ENCODE measurements at places on chromosomes 4 and X. TPM values are rescaled to one million over a fixed set of nuclear protein-coding genes. Genes with fewer than 3 reads are reported as not detected.

- H3K27ac ChIP-seq = no peak overlapping the region
- no peaks in the 10 kb centered on the region for H3K27me3 ChIP-seq
These were observed 123.4 kb downstream of the PARM1 start for GRCh38 chr4:75056277-75056676.

DNA sequence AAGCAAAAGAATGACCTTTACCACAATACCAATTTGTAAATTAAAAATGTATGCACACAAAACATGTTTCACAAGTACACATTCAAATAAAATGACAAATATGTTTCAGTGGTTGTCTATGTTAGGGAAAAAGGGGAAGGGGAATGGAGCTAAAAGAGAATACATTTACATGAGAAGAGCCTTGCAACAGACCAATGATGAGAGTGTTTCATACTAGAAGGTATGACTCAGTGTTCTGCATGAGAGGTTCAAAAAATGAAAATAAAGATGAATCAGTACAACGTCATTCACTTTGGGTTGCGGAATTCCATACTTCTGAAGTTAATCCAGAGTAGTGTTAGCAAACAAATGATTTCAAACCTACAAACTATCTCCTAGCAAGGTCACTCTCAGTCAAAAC is 51.7 kb downstream of the RPGR start:
- H3K27ac ChIP-seq = peak overlapping the region; percentile 75
- no peaks in the 10 kb centered on the region for H3K36me3 ChIP-seq
- H3K27me3 ChIP-seq = no peaks in the 10 kb centered on the region
- no peak overlapping the region for H3K4me3 ChIP-seq

GRCh38 chr4:35918491-35918977 is 325.8 kb downstream of the ARAP2 start:
- no peaks in the 10 kb centered on the region for H3K4me1 ChIP-seq
- no peak for DNase-seq
- no peak overlapping the region for H3K4me3 ChIP-seq
- no peaks in the 10 kb centered on the region for H3K27me3 ChIP-seq

- no peaks in the 10 kb centered on the region for H3K27me3 ChIP-seq
- H3K36me3 ChIP-seq = no peaks in the 10 kb centered on the region
These were observed 242.5 kb upstream of the PRPS2 start for GRCh38 chrX:12548746-12549145.

GRCh38 chrX:10048707-10049106 is 81.5 kb downstream of the CLDN34 start:
- H3K36me3 ChIP-seq = no peaks in the 10 kb centered on the region
- no peak for DNase-seq
- no peak overlapping the region for H3K4me3 ChIP-seq
- no peak overlapping the region for H3K27ac ChIP-seq
- H3K4me1 ChIP-seq = no peaks in the 10 kb centered on the region

DNA sequence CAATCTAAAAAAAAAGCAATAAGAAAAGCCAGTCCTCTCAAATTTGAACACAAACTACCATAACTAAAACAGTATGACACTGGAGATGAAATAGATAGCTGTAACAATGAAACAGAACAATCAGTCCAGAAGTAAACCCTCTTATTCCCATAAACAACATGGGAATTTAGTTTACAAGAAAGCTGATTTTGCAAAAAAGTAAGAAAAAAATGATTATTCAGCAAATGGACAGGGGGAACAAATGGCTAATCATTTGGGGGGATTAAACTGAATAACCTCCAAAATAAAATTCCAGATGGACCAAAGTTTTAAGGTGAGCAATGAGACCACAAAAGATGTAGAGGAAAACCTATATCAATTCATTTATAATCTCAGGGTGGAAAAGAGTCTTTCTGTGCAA is 16.1 kb upstream of the SASH3 start:
- H3K27me3 ChIP-seq = no peaks in the 10 kb centered on the region
- H3K4me1 ChIP-seq = peaks cover 12% of the 10 kb centered on the region
- H3K36me3 ChIP-seq = no peaks in the 10 kb centered on the region
- no peak overlapping the region for H3K27ac ChIP-seq

DNA sequence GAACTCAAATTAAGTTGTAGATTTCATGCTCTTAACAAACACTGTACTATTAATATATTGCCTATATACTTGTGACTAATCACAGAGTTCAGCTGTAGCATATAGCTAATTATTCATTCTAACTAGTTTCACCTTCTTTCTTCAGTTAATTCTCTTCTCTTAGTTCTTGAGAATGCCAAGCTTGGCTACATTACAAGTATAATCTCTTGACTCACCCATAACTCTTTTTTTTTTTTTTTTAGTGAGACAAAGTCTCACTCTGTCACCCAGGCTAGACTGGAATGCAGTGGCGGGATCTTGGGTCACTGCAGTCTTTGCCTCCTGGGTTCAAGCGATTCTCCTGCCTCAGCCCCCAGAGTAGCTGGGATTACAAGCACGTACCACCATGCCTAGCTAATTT is 5.4 kb downstream of the KLHL5 start:
- H3K27ac ChIP-seq = no peak overlapping the region
- no peaks in the 10 kb centered on the region for H3K4me1 ChIP-seq
- no peak for DNase-seq
- no peak overlapping the region for H3K4me3 ChIP-seq

DNA sequence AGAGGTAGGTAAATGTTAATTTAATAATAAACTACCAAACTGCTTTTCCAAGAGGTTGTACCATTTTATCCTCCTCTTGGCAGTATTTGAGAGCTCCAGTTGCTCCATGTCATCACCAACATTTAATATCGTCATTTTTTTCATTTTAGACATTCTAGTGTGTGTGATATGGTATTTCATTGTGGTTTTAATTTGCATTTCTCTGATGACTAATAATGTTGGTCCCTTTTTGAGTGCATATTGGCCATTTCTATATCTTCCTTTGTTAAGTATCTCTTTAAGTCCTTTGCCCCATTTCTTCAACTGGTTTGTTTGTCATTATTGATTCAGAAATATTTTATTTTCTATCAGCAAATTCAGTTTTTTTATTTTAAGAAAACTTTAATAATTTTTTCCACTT is 88.8 kb downstream of the MAPK10 start:
- H3K27me3 ChIP-seq = peaks cover 3% of the 10 kb centered on the region
- no peaks in the 10 kb centered on the region for H3K36me3 ChIP-seq
- H3K4me1 ChIP-seq = peaks cover 7% of the 10 kb centered on the region

DNA sequence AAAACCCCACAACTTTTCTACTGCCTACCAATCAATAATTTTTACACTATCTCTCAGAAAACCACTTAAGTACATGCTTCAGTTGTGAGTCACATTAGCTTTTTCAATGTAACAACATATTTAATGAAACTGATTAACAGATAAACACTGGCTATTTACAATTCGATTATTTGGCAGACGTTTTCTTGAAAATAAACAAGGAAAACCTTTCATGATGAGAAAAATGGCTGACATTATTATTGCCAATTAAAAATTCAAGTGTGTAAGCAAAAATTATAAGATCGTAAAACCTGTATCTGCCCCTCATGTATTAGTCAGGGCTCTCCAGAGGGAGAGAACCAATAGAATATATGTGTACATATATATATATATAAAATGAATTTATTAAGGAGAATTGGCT is 1555.5 kb upstream of the IGFBP7 start:
- peak; percentile 37 for DNase-seq
- H3K27ac ChIP-seq = no peak overlapping the region
- no peaks in the 10 kb centered on the region for H3K27me3 ChIP-seq
- H3K36me3 ChIP-seq = no peaks in the 10 kb centered on the region

GRCh38 chr4:93710101-93710846 is 118.3 kb upstream of the ATOH1 start:
- H3K27me3 ChIP-seq = no peaks in the 10 kb centered on the region
- no peak overlapping the region for H3K4me3 ChIP-seq
- H3K27ac ChIP-seq = no peak overlapping the region
- no peak for DNase-seq

DNA sequence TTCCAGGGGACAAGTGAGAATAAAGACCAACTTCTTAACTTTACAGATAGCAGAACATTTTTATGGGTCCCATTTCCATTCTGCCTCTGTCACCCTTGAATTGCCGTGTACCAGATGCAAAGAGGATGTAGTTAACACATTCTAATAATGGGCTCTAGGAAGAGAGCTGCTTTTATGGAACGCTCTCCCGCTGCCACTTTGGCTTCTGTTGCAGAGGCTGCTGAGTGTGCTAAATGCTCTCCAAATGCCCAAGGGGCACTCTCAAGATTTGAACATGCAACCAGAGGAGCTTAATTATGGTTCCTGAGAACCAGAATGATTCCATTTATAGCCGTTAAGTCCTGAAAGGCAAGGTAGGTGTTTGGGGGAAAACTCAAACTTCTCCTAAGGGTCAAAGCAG is 28.1 kb upstream of the GPC3 start:
- H3K27me3 ChIP-seq = no peaks in the 10 kb centered on the region
- no peak overlapping the region for H3K4me3 ChIP-seq

GRCh38 chr4:7771056-7771455 is 168.6 kb downstream of the AFAP1 start:
- peaks cover 100% of the 10 kb centered on the region for H3K36me3 ChIP-seq
- no peak overlapping the region for H3K27ac ChIP-seq
- no peaks in the 10 kb centered on the region for H3K27me3 ChIP-seq
- no peak for DNase-seq
- H3K4me1 ChIP-seq = no peaks in the 10 kb centered on the region
- no peak overlapping the region for H3K4me3 ChIP-seq

GRCh38 chr4:116862592-116862991 is 222.8 kb downstream of the TRAM1L1 start:
- H3K27ac ChIP-seq = no peak overlapping the region
- no peak for DNase-seq
- no peaks in the 10 kb centered on the region for H3K36me3 ChIP-seq
- H3K4me1 ChIP-seq = no peaks in the 10 kb centered on the region
- no peaks in the 10 kb centered on the region for H3K27me3 ChIP-seq

GRCh38 chr4:39062770-39063097 is 702 bp downstream of the KLHL5 start:
- H3K4me3 ChIP-seq = no peak overlapping the region
- no peaks in the 10 kb centered on the region for H3K4me1 ChIP-seq
- DNase-seq = no peak

GRCh38 chrX:14028473-14028872 is 1.2 kb downstream of the GEMIN8 start:
- no peaks in the 10 kb centered on the region for H3K27me3 ChIP-seq
- peak overlapping the region; percentile 84 for H3K4me3 ChIP-seq
- peak overlapping the region; percentile 90 for H3K27ac ChIP-seq
- peaks cover 29% of the 10 kb centered on the region for H3K4me1 ChIP-seq

DNA sequence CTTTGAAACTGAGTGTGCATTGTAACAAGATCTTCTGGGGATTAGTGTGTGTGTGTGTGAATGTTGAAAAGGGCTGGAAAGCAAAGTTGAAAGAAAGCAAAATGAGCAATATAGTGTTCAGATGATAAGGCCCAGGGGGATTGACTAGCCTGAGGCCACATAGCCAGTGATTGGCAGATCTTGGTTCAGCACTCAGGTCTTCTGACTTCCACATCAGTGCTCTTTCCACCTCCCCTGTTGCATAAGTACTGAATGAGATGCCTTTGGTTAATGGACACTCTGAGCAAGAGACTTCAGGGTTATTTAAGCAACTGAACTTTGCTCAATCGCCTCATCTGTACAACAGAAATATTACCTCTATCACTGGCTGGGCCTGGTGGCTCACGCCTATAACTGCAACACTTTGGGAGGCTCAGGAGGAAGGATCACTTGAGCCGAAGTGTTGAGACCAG is 120.4 kb downstream of the TMEM164 start:
- no peak overlapping the region for H3K27ac ChIP-seq
- H3K4me1 ChIP-seq = no peaks in the 10 kb centered on the region
- no peak overlapping the region for H3K4me3 ChIP-seq
- peaks cover 5% of the 10 kb centered on the region for H3K27me3 ChIP-seq

DNA sequence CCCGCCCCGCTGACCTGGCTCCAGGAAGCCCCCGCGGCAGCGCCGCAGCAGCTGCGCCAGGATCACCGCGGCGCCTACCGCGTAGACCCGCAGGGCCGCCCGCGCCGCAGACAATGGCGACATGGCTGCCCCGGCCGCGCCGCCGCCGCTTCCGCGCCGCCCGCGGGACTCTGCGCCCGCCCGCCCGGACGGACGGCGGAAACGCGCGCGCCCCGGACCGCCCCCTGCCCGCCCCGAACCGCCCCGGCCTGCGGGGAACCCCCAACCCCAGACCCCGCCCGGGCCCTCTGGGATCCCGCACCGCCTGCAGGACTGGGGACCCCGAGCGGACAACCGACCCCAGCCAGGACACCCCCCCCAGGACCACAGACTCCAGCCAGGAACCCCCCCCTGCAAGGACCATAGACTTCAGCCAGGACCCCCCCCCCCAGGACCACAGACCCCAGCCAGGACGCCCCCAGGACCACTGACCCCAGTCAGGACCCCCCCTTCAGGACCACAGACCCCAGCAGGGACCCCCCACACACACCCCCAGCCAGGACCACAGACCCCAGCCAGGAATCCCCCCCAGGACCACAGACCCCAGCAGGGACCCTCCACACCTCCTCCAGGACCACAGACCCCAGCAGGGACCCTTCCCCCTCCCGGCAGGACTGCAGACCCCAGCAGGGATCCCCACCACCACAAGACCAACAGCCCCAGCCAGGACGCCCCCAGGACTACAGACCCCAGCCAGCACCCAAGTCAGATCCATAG is at the start of the genes DHRSX and ZBED1:
Gene DHRSX (minus strand): TSS at position 174 of the 756 bp plus-strand sequence. CDS start 51 bp downstream, at position 123.
Gene ZBED1 (minus strand): TSS at position 174 of the 756 bp plus-strand sequence. CDS start 10,257 bp downstream, outside the sequence.
- no peaks in the 10 kb centered on the region for H3K27me3 ChIP-seq
- H3K27ac ChIP-seq = peak within 1 kb of the TSS; percentile 71
- peaks cover 29% of the 10 kb centered on the region for H3K4me1 ChIP-seq
- DNase-seq = peak; percentile 94

DNA sequence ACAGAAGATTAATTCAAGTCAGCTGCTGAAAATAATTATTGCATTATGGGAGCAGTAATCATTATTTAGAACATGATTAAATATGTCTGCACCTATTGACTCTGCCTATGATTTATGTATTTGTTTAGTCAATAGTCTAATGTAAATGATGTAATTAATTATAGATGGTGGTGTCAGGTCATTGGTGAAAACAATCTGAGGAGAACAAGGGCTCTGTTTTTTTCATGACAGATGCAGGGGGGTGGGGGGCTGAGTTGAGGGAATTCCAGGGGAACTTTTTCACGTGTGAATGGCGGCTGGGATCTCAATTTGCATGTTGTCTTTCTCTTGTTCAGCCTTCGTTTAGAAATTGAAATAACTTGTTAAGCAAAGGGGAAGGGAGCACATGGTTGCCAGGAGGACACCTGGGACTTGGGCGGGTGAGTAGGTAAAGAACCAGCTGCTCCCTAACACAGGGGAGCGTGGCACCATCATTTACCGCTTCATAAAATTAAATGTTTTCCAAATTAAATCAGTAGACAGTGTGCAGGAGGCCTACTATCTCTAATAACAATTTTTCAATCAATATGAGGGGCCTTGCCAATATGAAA is 65.4 kb downstream of the NKX6-1 start:
- DNase-seq = no peak
- H3K4me1 ChIP-seq = no peaks in the 10 kb centered on the region
- H3K4me3 ChIP-seq = no peak overlapping the region
- no peaks in the 10 kb centered on the region for H3K36me3 ChIP-seq

GRCh38 chrX:111336141-111336540 is 65.9 kb upstream of the CAPN6 start:
- no peaks in the 10 kb centered on the region for H3K36me3 ChIP-seq
- peaks cover 9% of the 10 kb centered on the region for H3K27me3 ChIP-seq
- no peaks in the 10 kb centered on the region for H3K4me1 ChIP-seq
- H3K27ac ChIP-seq = no peak overlapping the region
- no peak overlapping the region for H3K4me3 ChIP-seq

The PAGE2B gene
- not detected for total RNA-seq

The GRIA3 gene
- total RNA-seq = 3.3 TPM

The PAGE3 gene
- total RNA-seq = not detected

The SSX1 gene
- not detected for total RNA-seq

The TECRL gene
- not detected for total RNA-seq

The PRRG3 gene
- not detected for total RNA-seq

The PAGE5 gene
- total RNA-seq = not detected

The TREX2 gene
- 3.3 TPM for total RNA-seq

The ATP1B4 gene
- not detected for total RNA-seq

Measured in osteoblast (primary cell).